ENCODE measurements at places on chromosomes 1 and 21.

GRCh38 chr1:94301186-94301585 lies 63.8 kb upstream of the ARHGAP29 start:
- no peak for DNase-seq

- no peak for DNase-seq
Measured at GRCh38 chr1:9809100-9809510, 14.7 kb downstream of the CLSTN1 start.

DNA sequence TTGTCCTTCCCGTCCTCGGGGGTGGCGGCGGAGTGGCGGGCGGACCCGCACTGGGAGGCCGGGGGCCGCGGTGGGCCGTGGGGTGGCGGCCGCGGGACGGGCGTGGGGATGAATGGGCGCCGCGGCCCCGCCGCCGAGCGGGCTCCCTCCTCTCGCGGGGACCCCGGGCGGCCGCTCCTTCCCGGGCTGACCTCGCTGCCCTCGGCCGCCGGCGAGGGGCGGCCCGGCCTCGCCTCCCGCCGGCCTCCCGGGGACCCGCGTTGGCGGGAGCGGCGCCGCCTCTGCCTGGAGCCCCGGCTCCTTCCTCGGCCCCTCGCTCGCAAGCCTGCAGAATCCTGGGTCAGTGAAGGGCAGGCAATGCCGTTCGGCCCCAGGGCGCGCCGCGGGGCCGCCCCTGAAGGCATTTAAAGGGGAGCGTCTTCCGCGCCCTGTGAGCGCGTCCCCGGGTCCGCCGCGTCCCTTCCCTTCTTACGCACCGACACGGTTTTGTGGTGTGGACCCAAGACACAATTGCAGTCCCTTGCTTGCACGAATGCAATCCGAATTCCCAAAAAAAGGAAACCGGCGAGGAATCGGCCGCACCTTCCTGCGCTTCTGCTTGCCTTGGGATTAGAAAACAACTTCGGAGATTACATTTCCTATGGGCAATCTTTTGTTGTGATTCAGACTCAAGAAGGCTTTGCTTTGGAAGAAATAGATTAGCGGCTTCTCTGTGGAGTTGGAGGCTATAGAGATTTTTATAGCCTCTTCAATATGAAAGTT lies 776 bp downstream of the ITSN1 start:
- no peak for DNase-seq

- no peak for DNase-seq
Measured at GRCh38 chr1:194300776-194301175, 1114.4 kb upstream of the B3GALT2 start.

DNA sequence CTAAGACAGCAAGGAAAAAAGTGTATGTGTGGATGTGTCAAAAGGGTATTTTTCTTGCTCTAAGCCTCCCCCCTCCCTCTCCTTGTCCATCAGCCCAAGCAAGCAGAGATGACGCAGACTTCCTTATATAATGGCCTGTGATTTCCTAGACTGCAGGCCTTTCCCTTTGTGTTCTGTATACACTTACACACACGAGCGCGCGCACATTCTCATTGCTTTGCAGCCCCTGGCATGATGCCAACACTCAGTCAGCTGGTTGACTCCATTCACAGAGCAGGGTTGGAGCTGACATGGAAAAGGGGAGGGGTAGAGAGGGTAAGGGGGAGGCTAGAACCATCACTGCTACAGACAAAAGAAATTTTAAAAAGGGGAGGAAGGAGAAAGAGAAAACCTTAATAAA lies 41.8 kb downstream of the GATAD2B start:
- DNase-seq, result peak; percentile 99

DNA sequence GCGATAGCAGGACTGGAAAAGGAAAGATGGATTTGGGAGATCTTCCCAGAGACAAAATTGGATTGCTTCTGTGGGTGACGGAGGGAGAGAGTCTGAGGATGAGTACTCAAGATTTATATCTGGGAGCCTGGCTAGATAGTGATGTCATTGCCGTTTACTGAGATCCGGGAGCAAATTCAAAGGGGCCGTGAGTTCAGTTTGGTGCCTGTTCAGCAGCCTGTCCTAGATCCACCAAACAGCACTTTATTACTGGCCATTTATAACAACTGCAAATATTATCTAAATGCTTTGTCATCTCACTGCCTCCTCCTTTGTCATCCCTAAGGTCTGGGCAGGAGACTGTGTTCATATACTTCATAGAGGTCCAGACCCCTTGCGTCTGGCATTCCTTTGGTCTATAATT lies 29.2 kb downstream of the MAPKAPK2 start:
- DNase-seq, result no peak

DNA sequence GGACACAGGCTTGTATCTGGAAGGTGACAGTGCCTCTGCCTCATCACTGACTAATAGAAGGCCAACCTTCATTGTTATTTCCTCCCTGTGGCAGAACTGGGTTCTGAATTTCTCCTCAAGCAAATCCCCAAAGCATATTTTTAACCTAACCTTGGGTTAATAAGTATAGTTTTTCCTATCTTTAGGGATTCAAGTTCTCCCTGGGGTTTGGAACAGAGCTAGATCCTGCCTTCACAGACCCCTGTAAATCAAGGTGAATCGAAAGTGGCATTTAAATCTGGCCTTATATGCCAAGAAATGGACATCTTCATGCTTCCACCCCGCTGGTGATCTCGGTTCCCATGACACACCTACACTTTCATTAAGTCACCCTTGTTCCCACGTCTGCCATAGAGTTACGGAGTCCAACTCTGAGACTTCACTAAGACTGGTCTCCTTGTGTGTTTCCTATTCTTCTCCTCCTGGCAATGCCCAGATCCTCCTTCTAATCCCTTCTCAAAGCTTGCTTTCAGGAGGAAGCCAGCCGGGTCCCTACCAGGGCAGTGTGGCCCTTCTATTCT lies 4.3 kb upstream of the CHI3L2 start:
- no peak for DNase-seq

GRCh38 chr1:150213170-150214098 lies 22.5 kb downstream of the ANP32E start:
- DNase-seq, result peak; percentile 99

DNA sequence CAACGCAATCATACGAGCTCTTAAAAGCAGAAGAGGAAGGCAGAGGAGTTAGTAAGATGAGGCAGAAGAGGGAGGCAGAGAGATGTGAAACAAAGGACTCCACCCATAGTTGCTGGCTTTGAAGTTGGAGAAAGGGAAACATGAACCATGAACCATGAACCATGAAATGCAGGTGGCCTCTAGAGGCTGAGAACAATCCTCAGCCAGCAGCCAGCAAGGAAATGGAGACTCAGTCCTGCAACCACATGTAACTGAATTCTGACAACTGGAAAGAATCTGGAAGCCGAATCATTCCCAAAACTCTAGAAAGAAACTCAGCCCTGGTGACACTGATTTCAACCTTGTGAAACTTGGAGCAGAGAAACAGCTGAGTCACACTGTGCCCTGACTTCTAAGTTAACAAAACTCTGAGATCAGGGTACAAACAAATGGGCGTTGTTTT lies 10.1 kb downstream of the DIPK1A start:
- DNase-seq, result no peak

- DNase-seq, result no peak
Measured at GRCh38 chr1:197467881-197468280, 199.8 kb downstream of the CRB1 start.

- no peak for DNase-seq
Measured at GRCh38 chr1:3007298-3008147, 13.7 kb upstream of the ACTRT2 start.

GRCh38 chr1:232367293-232367692 lies 262.6 kb downstream of the SIPA1L2 start:
- no peak for DNase-seq

DNA sequence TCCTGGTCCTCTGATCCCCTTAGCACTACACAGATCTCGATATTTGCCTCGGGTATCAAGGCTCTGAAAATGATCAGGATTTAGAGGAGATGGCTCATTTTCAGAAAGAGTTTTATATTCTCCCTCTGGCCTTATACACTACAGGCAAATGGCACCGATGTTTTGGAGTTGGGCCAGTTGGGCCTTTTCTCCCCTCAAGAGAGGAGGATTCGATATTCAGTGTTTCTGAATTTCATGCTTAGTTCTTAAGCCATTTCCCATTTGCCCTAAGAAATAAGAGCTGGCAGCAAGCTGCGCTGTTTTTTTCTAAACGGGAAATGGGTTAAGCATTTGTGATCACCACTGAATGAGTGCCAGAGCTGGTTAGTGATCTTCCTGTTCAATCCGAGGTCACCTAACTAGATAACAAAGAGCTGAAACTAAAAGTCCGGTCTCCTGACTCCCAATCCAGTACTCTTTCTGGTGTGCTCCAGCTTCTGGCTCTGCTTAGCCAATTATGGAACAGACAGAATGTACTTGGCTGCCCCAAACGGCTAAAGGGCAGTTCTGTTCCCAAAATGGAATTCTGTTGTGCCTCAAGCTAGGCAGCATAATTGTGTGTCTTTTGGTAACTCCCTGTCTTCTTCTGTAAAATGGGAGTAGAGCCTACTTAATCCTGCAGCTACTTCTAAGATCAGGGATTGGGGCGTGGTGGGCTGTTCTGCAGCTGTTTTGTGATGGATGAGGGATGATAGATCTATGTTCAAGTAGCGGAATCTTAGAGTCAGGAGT lies 1.2 kb upstream of the CPT2 start:
- DNase-seq, result no peak

DNA sequence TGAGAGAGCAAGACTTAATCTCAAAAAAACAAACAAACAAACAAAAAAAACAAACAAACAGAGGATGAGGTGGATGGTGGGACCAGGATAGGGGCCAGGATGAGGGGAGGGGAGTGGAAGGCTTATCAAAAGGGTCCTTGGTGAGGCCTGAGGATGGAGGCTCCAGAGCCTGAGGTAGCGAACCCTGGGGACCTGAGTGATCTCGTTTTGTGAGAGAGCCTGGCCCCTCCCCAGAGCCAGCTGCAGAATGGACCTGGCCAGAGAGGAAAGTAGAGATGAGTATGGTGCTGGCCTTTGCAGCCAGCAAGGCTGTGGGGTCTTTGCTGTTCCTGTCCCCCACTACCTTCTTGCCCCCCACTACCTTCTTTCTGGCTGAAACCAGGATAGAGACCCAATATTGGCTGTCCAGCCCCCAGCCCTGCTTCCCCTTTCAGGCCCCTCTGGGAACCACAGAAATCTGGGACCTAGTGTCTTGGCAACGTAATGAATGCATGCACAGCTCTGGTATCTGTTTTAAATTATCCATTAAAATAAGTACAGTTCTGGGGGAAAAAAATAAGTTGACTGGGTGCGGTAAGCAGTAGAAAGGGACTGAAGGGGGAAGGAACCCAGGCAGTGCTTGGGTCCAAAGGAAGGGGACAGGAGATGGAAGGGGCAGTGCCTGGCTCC lies 1.1 kb upstream of the LMNA start:
- DNase-seq, result no peak

- no peak for DNase-seq
Measured at GRCh38 chr1:116556289-116557006, 14.4 kb downstream of the CD58 start.

DNA sequence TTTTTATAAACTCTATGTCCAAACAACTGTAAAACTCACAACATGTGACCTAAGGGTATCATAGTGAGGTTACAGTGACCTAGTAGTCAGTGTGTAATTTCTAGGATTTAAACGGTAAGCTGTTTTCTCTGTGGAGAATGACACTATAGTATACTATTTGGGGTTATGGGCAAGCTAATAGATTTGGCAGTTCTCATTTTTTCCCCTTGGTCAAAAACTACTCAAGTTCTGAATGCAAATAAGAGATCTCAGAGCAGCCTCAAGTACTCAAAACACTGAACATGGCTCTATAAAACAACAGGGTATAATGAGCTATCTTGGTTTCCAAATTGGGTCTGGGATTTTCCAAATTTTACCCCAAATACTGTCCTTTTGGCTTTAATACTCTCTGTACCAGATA lies 88.5 kb upstream of the HMCN1 start:
- no peak for DNase-seq

DNA sequence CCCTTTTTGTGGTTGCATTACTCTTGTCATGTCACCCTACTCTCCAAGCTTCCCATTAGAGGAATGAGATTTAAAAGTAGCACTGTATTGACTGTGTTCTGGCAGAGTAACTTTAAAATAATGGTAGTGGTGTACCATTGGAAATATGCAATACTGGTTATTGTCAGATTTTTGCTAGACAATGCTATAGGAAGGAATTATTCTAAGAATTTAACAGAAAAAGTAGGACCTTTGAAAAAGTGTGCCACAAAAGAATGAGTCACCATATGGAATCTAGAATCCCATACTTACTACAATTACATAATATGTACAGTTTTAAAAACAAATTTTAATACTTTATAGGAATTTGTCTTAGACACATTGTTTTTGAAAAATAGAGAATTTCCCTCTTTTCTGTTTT lies 13.8 kb downstream of the MIER1 start:
- DNase-seq, result no peak

DNA sequence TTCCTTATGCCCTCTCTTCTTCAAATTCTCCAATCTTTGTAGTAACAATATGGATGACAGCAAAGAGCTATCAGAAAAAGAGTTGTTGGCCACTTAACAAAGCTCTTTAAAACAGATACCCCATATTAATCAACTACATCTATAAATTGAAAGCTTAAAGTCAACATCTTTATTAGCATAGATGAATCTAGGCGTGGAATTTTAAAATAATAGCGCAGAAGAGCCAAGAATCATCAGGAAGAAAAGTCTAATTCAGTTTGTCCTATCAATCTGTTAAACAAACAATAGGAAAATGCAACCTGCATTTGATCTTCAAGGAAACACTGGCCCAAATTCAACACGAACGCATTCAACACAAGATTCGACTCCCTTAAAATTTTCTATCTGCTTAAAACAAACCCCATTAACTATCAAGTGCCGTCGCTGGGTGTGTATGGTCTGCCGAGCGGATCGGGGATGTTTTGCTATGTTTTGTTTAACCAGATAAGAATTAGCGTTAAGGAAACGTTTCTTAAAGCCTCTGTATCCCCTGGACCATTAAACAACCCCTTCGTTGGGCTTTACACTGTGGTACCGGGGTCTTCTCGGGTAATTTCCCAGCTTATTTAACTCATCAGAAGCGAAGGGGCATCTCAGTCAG lies 1.0 kb downstream of the LYST start:
- no peak for DNase-seq

GRCh38 chr1:159187647-159188374 lies 16.4 kb downstream of the CADM3 start:
- DNase-seq, result no peak

GRCh38 chr1:156726549-156727226 lies 1.6 kb upstream of the METTL25B start:
- DNase-seq, result peak; percentile 86

DNA sequence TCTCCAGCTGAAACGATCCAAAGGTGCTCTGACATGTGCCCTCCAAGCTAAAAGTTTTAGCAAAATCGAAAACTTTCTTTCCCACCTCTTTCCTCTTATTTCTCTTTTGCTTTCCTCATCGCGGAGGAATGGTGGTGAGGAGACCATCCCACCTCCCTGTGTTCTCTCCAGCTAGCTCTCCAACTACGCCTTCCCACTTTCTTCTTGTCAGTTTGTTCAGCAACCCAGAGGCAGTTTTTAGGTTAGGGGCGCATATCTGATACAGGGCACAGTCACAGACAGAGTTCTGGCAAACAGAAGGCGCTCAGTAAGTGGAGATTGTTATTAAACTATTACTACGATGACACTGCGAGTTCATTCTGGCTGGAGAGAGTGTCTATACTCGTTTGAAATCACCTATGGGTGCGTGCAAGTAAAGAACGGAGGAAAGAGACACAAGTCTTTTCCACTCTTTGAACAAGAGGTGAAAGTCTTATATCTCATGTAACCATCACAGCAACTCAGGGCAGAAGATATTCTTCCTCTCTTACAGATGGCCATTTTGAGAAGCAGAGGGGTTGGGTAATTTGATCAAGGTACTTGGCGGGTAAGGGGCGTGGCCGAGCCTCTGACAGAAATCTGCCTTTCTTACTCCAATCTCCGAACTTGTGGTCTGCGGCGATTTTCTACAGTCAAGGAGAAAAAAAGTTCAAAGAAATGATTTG lies 13.9 kb downstream of the HLX start:
- DNase-seq, result no peak

- no peak for DNase-seq
Measured at GRCh38 chr1:54008876-54009275, 9.1 kb downstream of the LDLRAD1 start.
